Type B pancreatic cell (in vitro differentiated cells): ENCODE measurements at places on chromosomes 2 and 18.

DNA sequence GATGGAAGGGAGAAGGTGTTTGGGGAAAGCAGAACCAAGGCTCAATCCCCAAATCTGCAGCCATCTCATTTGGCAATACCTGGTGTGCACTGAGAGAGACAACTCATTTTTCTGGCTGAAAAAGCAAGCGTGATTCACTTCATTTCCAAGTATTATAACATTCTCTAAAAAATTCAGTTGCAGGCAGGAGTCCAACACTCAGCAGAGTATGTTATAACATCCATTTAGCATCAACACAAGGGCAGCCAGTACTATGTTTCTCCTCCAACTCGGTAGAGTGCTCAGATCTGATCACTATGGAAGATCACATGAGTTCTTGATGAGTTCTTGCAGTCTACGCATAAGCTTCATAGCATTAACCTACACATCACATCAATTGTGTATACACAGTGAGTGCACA, 99.4 kb upstream of the PID1 start:
- no peaks in the 10 kb centered on the region for H3K36me3 ChIP-seq
- no peaks in the 10 kb centered on the region for H3K4me1 ChIP-seq
- no peak overlapping the region for H3K4me3 ChIP-seq
- peaks cover 7% of the 10 kb centered on the region for H3K27me3 ChIP-seq

- no peaks in the 10 kb centered on the region for H3K4me1 ChIP-seq
- no peak overlapping the region for H3K4me3 ChIP-seq
- H3K27me3 ChIP-seq: peaks cover 15% of the 10 kb centered on the region
- H3K27ac ChIP-seq: no peak overlapping the region
- H3K36me3 ChIP-seq: no peaks in the 10 kb centered on the region
Observed at GRCh38 chr2:27147935-27148334, 869 bp upstream of the TCF23 start.

GRCh38 chr2:19866771-19867170, 35.0 kb downstream of the TTC32 start:
- H3K27ac ChIP-seq: no peak overlapping the region
- no peak overlapping the region for H3K4me3 ChIP-seq
- DNase-seq: no peak
- H3K4me1 ChIP-seq: peaks cover 16% of the 10 kb centered on the region

- H3K27ac ChIP-seq: no peak overlapping the region
- DNase-seq: no peak
- H3K4me3 ChIP-seq: no peak overlapping the region
- H3K4me1 ChIP-seq: peaks cover 12% of the 10 kb centered on the region
Observed at GRCh38 chr18:36706134-36706881, 122.5 kb downstream of the TPGS2 start.

DNA sequence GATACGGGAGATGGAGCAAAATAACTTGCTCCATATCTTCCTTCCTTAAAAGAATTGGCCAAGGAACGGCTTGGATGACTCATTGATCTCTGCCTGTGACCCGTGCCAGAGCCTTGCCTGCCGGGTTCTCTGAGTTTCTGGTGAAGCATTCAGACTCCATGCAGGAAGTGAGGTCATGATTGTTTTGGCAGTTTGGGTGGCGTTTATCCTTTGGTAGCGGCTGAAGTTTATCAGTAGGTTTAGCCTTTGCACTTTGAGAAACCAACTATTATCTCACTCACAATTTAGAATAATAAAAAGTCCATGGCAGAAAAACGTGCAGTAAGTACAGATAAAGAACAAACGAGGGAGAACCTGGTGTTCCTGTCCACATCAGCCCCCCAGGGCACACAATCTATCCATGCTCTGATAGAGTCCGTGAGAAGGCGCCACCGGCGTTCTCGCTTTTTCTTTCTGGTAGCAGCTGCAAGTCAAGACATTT, 15.0 kb upstream of the CTAGE1 start:
- H3K36me3 ChIP-seq: no peaks in the 10 kb centered on the region
- H3K27me3 ChIP-seq: peaks cover 9% of the 10 kb centered on the region
- H3K4me3 ChIP-seq: no peak overlapping the region
- DNase-seq: no peak
- H3K4me1 ChIP-seq: peaks cover 18% of the 10 kb centered on the region

DNA sequence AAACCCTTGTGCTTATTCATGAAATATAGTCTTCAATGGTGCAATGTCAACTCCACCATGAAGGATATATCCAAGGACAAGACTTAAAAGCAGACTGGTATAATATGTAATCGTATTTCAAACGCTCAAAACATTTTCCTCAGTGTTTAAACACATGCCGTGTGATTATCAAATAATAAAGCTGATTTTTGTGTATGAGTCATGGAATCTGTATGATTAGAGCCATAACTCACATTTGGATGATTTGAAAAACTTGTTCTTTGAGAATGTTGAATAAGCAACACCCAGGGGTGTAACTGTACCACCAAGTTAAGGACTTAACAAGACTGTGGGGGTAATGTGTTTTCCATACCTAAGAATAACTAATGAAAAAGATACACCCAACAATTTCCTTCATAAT, 215.3 kb downstream of the STK39 start:
- H3K4me1 ChIP-seq: no peaks in the 10 kb centered on the region
- H3K4me3 ChIP-seq: no peak overlapping the region
- H3K36me3 ChIP-seq: peaks cover 19% of the 10 kb centered on the region
- H3K27ac ChIP-seq: no peak overlapping the region
- no peaks in the 10 kb centered on the region for H3K27me3 ChIP-seq
- no peak for DNase-seq

DNA sequence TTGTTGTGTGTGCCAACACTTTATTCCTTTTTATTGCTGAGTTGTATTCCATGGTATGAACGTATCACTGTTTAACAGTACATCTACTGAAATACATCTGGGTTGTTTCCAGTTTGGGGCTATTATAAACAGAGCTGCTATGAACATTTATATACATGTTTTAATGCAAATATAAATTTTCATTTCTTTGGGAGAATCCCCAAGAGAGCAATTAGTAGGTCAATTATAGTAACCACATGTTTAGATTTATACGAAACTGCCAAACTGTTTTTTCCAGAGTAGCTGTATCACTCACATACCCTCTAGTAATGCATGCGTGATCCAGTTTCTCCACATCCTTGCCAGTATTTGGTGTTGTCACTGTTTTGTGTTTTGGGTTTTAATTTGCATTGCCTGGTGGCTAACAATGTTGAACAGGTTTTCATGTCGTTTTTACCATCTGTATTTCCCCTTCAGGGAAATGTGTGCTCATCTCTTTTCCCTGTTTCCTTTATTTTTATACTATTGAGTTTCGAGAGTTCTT, 81.0 kb downstream of the TMEM131 start:
- H3K27ac ChIP-seq: no peak overlapping the region
- no peak overlapping the region for H3K4me3 ChIP-seq
- no peak for DNase-seq
- H3K36me3 ChIP-seq: peaks cover 35% of the 10 kb centered on the region
- H3K4me1 ChIP-seq: peaks cover 35% of the 10 kb centered on the region

DNA sequence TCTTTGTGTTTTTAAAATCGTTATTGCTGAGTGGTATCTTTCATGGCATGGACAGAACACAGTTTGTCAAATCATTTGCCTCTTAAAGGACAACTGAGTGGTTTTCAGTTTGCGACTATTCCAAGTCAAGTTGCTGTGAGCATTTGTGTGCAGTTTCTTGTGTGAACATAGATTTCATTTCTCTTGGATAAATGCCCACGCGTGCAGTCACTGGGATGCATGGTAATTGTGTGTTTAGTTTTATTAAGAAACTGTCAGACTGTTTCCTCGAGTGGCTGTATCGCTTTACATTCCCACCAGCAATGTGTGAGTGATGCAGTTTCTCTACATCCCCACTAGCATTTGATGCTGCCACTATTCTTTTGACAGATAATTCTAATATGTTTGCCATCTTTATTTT, 154.0 kb upstream of the ARL4C start:
- H3K36me3 ChIP-seq: no peaks in the 10 kb centered on the region
- no peak overlapping the region for H3K4me3 ChIP-seq
- H3K27me3 ChIP-seq: peaks cover 8% of the 10 kb centered on the region

- no peaks in the 10 kb centered on the region for H3K27me3 ChIP-seq
- no peak for DNase-seq
- no peaks in the 10 kb centered on the region for H3K4me1 ChIP-seq
- no peak overlapping the region for H3K4me3 ChIP-seq
Observed at GRCh38 chr2:163155279-163155883, 316.8 kb upstream of the KCNH7 start.

DNA sequence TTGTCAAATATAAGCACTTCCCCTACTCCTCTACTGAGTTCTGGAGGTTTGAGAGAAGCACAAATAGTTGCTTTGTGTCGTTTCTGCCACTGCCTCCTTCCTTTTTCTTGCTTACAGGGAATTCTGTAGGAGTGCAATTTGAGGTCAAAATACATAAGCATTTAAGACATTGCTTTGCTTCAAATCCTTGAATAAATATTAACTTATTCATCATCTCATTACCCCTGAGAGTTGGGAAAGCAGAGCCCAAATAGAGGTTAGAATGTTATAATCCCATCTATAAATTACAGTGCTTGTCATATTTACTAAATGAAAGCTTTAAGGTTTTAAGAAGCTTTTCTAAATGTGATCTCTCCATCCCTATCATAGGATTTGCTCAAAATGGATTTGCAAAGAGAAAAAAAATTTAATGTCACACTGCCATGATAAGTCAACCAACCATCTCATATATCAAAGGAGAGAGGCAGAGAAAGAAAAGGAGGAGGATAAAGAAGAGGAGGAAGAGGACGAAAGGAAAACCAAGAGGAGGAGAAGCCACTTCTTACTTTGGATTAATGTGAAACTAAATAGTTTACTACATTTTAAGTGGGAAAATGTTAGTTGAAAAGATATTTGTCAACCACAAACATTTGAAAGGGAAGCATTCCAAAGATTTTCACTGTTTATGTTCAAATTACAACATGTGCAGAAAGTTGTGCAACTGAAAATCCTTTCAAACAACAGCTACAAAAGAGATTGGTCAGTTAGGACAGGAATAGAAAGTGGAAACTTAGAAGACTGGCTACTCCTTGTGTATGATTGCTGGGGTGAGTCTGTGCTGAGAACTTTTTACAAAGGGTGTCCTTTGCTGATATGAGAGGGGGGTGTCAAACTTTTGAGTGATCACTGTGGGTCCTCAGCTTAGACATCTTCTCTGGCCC, 277.3 kb upstream of the FN1 start:
- no peak overlapping the region for H3K27ac ChIP-seq
- H3K4me1 ChIP-seq: peaks cover 27% of the 10 kb centered on the region
- no peak overlapping the region for H3K4me3 ChIP-seq

- H3K4me3 ChIP-seq: no peak overlapping the region
- no peaks in the 10 kb centered on the region for H3K4me1 ChIP-seq
- DNase-seq: no peak
- H3K27me3 ChIP-seq: no peaks in the 10 kb centered on the region
- no peaks in the 10 kb centered on the region for H3K36me3 ChIP-seq
- no peak overlapping the region for H3K27ac ChIP-seq
Observed at GRCh38 chr2:128689971-128690370, 371.3 kb upstream of the HS6ST1 start.

GRCh38 chr2:120393456-120393855, 47.5 kb downstream of the INHBB start:
- no peak overlapping the region for H3K27ac ChIP-seq
- no peak for DNase-seq
- H3K4me3 ChIP-seq: no peak overlapping the region

DNA sequence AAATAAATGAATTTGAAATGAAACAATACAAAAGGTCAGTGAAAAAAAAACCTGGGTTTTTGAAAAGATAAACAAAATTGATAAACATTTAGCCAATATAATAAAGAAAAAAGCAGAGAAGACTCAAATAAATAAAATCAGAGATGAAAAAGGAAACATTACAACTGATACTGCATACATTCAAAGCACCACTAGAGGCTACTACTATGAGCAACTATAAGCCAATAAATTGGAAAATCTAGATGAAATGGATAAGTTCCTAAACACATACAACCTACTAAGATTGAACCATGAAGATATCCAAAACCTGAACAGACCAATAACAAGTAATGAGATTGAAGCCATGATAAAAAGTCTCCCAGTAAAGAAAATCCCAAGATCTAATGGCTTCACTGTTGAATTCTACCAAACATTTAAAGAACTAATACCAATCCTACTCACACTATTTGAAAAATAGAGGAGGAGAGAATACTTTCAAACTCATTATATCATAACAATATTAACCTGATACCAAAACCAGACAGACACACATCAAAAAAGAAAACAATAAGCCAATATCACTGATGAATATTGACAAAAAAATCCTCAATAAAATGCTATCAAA, 80.8 kb upstream of the CERS6 start:
- peaks cover 5% of the 10 kb centered on the region for H3K27me3 ChIP-seq
- H3K4me3 ChIP-seq: no peak overlapping the region
- H3K4me1 ChIP-seq: no peaks in the 10 kb centered on the region
- no peak overlapping the region for H3K27ac ChIP-seq
- H3K36me3 ChIP-seq: no peaks in the 10 kb centered on the region

DNA sequence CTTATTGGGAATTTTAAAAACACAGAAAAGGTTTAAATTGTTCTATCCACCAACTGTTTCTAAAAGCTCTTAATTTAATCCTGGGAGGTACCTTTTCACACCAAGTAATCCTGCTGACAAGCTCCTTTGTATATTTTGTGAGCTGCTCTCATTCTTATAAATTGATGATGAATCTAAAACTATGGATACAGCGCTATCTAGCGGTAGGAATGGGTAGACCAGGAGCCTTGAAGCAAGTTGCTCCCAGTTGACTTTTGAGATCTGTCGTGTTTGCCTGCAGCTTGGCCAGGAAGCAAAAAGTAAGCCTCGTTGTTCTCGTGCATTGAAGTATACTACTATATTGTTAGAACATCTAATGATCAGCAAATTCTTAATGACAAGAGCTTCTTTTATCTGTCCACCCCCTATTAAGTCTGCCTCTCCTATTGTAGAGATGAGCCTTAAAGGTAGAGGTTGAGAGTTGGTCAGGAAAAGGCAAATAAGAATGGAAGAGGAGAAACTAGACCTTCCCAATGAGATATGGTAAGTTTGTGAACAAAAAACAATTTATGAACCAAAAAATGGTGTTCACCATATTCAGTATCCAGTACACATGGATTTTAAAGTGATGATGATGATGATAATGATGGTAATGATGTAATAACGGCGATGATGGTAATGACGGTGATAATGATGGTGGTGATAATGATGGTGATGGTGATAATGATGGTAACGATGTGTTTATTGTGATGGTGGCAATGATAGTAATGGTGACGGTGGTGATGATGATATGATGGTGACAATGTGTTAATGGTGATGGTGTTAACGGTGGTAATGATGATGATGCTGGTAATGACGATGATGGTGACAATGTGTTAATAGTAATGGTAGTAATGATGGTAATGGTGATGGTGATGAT, 212.1 kb upstream of the NCKAP5 start:
- H3K27ac ChIP-seq: no peak overlapping the region
- H3K4me3 ChIP-seq: no peak overlapping the region
- no peak for DNase-seq
- H3K4me1 ChIP-seq: no peaks in the 10 kb centered on the region
- H3K36me3 ChIP-seq: no peaks in the 10 kb centered on the region
- H3K27me3 ChIP-seq: peaks cover 5% of the 10 kb centered on the region

GRCh38 chr2:230306474-230306873, 20.5 kb upstream of the SP140L start:
- no peak overlapping the region for H3K4me3 ChIP-seq
- no peaks in the 10 kb centered on the region for H3K27me3 ChIP-seq
- no peak for DNase-seq
- no peaks in the 10 kb centered on the region for H3K4me1 ChIP-seq
- H3K27ac ChIP-seq: no peak overlapping the region
- no peaks in the 10 kb centered on the region for H3K36me3 ChIP-seq

- H3K4me3 ChIP-seq: no peak overlapping the region
- H3K4me1 ChIP-seq: peaks cover 36% of the 10 kb centered on the region
- H3K27ac ChIP-seq: no peak overlapping the region
- H3K27me3 ChIP-seq: peaks cover 11% of the 10 kb centered on the region
Observed at GRCh38 chr2:221465776-221466175, 106.3 kb downstream of the EPHA4 start.

- H3K4me1 ChIP-seq: peaks cover 21% of the 10 kb centered on the region
- H3K27ac ChIP-seq: no peak overlapping the region
- DNase-seq: no peak
- H3K4me3 ChIP-seq: no peak overlapping the region
- peaks cover 4% of the 10 kb centered on the region for H3K27me3 ChIP-seq
Observed at GRCh38 chr2:207504513-207505170, 25.1 kb upstream of the CREB1 start.
